ENCODE measurements at places on chromosomes 6 and 20.

DNA sequence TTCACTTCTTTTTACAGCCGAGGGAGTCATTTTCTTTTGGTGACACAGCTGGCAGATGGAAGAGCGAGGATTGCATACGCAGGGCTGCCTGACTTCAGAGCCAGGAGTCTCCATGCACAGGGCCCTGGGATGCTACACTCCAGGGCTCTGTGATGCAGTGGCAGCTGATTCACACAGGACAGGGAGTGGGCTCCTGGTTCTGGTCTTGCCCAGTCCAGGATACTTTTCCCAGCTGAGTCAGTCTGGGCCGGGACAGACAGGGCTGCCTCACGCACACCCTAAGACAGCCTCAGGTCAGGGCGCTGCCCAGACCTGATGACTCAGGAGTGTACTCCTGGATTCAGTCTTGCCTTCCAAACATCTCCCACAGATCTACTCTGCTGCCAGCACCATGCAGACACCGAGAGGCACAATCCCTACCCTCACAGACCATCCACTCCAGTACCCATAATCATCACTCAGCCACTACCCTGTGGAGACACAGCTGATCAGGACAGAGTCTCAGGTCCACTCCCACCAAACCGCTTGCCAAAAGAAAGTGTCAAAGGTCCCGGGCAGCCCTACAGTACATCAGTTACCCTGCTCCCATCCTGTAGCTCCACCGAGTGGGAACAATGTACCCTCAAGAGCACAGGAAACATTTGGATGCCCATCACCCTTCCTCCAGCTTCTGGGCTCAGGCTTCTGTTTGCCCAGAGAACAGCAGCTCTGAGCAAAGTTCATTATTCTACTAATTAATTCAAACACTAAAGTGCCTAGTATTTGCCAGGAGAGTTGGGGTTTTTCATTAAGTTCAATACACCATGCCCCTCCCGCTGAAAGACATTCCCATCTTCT lies 11.5 kb downstream of the SDC4 start:
- DNase-seq, result peak; percentile 90

DNA sequence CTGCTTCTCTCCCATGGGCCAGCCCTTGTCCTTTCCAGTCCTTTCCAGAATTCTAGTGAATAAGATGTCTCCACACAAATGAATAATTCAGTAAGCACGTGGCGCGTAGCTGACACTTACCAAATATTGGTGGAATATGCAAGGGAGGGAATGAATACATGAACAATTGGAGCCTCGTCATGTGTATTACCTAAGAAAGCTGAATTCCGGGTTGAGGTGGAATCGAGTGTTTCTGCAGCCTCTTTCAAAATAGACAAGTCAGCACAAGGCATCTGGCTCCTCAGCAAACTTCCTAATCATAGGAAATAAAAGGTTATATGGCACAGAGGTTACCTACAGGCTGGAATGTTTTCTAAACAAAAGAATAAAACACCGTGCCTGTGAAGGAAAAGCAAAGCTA lies 47.0 kb upstream of the NT5E start:
- DNase-seq, result no peak

- peak; percentile 52 for DNase-seq
Measured at GRCh38 chr6:153511896-153512496, 380.9 kb upstream of the RGS17 start.

- DNase-seq, result no peak
Measured at GRCh38 chr6:68635412-68635705, 277 bp downstream of the ADGRB3 start.

DNA sequence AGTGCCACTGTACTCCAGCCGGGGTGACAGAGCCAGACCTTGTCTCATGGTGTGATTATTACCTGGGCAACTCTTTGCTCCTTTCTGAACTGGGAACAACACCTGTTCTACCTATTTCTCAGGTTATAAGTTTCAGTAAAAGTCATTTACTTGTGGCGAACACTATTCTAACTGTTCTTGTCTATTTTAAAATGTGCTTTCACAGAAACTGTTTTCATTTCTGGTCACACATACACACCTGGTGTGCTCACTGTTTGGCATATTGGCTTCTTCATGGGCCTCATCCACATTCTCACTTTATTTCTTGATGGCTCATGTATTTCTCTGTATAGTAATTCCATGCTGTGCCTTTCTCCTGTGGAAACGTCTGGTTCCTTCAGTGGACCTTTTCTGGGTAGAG lies 30.5 kb upstream of the XRN2 start:
- DNase-seq, result no peak

DNA sequence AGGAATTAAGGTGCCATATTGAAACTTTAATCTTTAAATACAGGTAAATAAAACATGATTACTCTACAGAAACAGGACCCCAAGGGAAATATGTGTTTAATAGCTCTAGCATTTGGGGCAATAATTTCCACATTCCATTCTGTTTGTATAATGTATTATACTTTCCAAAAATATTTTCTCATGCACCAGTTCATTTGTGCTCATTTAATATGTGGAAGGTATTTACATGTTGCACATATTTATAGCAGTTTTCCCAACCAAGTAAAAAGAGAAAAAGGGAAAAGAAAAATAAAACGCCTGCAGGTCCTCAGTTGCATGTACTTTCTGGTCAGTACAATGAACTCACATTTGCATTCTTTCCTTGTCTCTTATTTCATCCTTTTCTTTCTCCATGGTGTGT lies 129.5 kb upstream of the SULF2 start:
- no peak for DNase-seq

- no peak for DNase-seq
Measured at GRCh38 chr20:20206788-20207187, 154.5 kb downstream of the CFAP61 start.

Data from AG20443 (cell line).